Left renal pelvis (tissue), 4 donors: ENCODE measurements at places on chromosomes 1 and 21. TPM values are rescaled to one million over a fixed set of nuclear protein-coding genes. Genes with fewer than 3 reads are reported as not detected.

DNA sequence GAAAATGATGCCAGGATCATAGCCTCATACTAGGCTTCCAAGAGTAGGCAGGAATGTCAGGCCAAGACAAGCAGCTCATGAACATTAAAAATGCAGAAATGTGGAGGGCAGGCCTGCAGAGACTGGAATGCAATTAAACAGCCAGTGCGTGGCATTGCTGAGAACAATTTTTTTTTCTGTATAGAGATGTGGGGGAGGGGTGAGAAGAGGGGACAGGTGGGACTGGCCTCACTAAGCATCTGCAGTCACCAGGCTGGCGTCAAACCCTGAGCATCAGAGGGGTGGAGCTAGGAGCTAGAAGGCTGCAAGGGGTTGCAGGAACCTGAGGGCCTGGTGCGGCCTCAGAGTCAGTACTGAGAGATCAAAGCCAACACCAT is 114.1 kb downstream of the TNR start:
- DNase-seq, result peak; percentile 7

- no peak for DNase-seq
These were observed 8.8 kb upstream of the CTBS start for GRCh38 chr1:84582802-84583587.

GRCh38 chr1:65845535-65846060 is 52.9 kb downstream of the PDE4B start:
- DNase-seq, result no peak

DNA sequence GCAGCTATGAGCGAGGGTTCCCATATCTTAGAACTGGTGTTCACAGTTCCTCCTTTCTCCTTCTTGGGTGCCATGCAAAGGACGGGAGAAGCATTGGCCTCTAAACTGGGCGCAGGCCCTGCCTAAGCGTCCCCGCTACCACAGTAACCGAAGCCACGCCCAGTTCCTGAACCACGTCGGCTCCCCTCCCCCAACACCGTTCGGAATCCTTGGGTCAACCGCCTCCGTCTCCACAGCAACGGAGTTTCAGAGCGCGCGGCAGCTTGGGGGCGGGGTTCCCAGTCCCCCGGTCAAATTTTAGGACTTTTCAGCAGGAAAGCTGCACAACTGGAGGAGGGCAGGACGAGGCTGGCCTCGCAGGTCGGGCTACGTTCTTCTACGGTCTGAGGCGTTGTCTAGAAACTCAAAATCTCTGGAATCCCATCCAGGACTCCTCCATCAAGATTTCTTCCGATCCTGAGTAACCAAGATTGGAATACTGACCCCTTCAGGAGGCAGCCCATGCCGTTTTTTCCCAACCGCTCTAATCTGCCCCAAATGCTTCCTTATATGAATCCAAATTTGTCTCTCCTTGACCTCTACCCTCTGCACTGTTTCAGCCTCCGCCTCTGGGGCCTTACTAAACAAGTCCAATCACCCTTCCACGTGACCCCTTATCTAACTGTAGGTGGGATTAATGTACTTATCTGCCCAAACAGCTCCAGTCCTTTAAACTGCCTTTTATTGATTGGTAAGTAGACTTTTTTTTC is at the start of gene SPAG17:
SPAG17 (minus strand) TSS at position 145 of the 749 bp plus-strand sequence; CDS start at position 74, 71 bp downstream.
- DNase-seq, result peak; percentile 81

DNA sequence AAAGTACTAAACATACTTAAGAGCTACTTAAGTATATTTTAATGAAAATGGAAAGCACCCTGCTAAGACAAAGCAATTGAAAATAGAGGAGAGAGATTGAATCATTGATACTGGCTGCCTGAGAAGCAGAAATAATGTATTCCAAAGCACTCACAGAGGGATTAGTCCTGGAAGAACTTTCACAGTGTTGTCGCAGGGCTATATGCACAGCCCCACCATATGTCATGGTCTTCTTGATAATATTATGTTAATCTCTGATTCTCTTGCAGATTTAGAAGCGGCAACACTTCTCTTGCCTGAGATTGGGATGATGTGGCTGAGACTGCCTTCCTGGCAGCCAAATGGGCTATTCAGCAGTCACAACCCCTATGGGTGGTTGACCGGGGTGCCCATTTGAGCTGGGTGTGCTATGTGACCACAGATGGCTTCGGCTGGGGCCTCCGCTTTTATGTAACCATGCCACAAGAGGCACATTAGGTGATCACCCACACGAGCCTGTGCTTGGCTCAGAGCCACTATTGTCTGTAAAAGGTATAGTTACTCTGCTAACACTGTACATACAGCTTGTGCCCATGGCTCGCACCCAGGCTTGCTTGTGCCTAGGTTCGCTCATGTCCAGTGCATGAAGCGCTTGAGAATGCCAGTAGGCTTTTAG is 152.2 kb upstream of the SGIP1 start:
- no peak for DNase-seq

DNA sequence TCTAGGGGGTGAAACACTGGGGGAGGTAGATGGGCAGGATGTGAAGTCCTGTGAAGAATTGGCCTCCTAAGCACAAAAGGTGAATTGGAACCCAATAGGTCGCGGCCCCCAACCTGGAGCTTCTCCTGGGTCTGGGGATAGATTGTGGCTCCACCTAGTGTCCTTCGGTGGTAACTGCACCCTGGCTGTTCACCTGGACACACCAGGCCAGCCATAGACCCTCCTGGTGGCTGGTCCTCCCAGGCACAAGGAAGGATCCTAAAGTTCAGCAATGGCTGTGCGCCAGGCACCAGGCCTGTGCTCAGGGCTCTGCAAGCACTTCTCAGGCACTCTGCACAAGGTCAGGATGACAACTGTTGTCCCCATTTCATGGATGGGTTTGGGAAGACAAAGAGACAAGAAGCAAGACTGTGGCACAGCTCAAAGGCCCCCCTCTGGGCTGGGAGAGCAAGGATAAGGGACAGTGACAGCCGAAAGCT is 13.5 kb downstream of the ESPN start:
- no peak for DNase-seq

GRCh38 chr1:232904131-232904530 is 46.3 kb upstream of the NTPCR start:
- DNase-seq, result no peak

DNA sequence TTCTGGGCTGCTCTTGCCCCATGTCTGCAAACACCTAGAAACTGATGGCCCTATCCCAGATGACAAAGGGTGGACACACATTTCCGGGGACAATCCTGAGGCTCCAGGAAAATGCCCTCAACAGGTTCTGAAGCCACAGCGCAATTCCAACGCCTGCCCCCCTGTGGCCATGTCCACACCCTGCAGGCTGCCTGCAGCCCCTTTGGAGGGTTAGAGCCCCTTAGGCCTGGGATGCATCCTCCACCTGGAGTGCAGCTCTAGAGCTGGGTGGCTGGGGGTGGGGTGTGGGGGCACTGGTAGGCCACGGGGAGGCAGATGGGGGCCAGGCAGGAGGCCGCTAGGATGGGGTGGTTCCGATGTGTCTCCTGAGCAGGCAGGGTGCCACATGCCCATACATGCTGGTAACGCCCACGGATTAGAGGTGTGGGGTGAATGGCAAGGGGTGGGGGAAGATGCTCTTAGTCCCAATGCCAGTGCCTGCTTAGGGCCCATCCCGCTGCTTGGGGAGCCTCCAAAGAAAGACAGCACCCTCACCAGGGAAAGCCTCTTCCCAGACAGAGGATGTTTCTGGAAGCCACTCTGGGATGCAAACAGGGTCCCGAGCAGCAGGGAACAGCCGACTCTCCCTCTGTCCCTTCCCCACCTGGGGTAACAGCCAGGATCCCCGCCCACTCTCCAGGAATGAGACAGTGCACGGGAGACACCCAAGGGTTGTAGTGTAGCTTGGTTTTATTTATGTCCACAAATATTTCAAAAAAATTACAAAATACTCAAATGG is 34.0 kb downstream of the SLC45A1 start:
- no peak for DNase-seq

DNA sequence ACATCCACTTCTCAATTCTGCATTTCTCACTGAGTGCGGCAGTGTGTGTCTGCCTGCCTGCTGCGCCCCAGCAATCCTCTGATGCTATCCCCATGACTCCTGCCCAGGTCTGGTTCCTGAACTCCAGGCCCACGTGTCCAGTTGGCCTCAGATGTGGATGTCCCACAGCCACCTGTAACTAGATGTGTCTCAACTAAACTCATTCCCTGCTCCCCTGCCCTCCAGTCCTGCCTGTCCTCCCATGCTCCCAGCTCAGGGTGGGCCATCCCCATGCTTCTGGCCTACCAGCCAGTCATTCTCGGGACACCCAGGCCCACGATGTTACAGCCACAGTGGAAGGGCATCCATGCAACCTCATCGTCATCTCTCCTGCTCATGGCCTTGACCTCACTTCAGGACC is 76.8 kb downstream of the STUM start:
- DNase-seq, result no peak

DNA sequence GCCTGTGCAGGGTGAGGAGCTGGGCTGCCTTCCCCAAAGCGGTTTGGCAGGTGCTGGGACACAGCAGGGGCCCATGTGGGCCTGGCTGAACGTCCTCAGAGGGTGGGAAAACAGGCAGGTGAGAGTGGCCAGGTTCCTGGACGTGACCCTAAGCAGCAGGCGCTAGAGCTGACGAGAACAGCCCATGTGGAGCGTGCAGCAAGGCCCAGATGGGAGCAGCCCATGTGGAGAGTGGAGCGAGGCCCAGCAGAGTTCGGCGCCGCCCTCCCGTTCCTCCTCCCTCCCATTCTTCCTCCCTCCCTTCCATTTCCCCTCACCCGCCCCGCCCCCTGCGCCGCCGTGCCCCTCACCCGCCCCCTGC is 314.4 kb upstream of the VAMP3 start:
- no peak for DNase-seq

The SPRR2D gene
- polyA plus RNA-seq, result not detected

The VAMP3 gene
- polyA plus RNA-seq, result 100 TPM
